ENCODE measurements at places on chromosomes 7 and 10.

DNA sequence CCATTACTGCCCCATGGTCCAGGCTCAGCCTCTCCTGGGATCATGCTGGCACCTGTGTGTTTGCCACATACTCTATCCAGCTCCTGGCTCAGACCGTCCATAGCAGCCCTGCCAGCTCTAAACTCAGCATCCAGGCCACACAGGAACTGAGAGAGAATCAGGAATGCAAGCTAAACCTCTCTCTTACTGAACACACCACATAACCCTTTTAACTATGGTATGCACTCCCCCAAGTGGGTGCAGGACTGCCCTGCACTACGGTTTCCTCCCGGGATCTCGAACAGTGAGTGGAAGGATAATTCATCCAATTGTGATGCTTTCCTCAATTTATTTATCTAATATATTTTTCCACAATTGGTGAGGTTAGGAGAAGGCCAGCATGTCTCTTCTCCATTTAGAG, 17.1 kb upstream of the ZNF800 start:
- no peak for DNase-seq

DNA sequence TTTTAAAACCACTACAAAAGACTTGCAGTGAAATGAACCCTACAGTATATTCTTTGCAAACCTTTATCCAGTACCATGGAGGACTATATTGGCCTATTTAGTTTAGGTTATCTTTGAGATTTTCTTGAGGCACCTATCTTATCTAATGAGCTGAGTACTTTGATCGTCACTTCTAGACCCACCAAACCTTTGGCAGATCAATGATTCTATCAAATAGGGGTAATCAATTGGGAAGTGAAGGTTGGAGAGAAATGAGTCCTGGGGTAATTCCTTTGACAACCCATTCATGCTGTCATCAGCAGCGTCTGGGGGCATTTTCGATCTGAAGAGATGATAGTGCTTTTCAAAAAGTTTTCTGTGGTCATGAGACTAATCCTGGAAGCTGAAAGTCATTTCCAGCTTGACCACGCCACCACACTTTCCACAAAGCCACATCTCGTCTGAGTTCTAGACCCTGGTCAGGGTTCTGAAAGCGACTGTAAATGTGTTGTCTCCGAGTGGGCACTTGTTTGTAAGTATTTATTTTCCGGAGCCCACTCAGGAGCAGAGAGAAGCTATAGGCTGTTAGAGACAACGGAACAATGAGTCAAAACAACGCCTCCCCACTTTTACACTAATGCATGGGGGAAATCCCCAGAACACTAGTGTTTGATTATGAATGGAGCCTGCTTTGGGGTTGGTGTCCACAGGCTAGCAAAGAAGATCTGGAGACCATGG, 4.8 kb downstream of the EGR2 start:
- DNase-seq = peak; percentile 79

DNA sequence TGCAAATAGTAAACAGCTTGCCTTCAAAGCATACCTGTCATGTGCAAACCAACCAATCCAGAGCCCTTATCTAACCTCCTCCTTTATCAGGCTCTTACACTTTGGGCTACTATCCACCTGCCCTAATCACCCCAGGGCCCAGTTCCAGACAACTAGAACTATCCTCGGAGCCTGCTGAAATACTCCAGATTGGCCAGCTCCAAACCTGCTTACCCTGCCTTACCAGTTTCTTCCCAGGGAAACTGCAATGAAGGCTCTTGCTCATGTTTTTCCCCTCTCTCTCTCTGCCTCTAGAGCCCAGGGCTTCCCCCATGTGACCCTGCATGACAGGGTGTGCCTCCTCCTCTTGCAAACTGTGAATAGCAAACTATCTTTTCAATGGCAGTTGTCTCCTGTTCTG, 81.4 kb upstream of the CAPZA2 start:
- DNase-seq = no peak

DNA sequence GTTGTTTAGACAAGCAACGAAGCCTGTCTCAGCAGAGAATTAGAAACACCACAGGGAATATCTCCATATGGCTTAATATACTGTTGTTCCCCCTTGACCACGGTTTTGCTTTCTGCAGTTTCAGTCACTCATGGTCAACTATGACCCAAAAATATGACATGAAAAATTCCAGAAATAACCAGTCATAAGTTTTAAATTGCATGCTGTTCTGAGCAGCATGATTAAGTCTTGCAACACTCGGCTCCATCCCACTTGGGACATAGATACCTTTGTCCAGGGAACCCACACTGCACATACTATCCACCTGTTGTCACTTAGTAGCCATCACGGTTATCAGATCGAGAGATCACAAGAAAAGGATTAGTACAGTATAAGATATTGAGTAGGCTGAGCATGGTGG, 60.7 kb upstream of the FOXK1 start:
- DNase-seq = no peak

- DNase-seq = no peak
These were observed 114.7 kb downstream of the EBF3 start for GRCh38 chr10:129849452-129849750.

DNA sequence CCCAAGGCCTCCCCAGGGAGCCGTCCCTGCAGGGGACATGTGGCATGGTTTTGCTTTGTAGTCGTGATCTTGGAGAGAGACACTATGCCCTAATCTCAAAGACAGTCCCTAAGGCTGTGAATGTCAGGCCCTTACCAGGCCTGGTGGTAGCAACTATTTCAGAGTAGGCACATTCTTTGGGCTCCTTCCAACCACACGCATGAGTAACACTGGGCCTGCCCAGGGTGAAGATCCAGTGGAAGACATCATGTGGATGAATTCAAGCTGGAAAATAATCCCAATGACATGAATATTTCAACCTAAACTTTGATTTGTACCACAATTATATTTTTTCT, 39.5 kb upstream of the INSIG1 start:
- DNase-seq = no peak

GRCh38 chr7:118152654-118153053, 31.3 kb upstream of the LSM8 start:
- no peak for DNase-seq

DNA sequence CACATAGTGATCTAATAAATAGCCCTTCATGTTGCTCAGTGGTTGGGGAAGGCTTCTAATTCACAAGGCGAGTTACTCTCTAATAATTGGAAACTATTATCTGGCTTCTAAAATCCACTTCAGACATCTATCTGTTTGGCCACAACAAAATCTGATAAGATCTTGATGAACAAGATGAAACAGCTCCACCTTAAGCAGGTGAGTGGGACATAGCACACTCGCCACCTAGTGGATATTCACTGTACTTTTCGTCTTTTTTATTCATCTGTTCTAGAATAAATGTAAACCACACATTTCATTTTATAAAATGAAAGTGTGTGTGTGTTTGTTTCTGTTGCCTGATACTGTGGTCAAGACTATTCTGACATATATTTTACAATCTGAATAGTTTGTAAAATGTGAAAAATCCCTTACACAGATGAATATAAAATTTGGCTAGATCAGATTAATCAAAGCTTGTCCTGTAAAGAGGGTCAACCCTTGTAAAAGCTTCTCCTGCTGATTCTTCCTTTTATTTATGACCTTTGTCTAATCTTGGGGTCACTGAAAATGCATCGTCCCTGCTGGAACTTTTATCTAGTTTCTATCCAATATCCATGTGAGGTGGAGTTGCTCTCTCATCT, 26.5 kb upstream of the CNTNAP2 start:
- DNase-seq = no peak

GRCh38 chr7:101690061-101690460, 61.0 kb upstream of the MYL10 start:
- no peak for DNase-seq

DNA sequence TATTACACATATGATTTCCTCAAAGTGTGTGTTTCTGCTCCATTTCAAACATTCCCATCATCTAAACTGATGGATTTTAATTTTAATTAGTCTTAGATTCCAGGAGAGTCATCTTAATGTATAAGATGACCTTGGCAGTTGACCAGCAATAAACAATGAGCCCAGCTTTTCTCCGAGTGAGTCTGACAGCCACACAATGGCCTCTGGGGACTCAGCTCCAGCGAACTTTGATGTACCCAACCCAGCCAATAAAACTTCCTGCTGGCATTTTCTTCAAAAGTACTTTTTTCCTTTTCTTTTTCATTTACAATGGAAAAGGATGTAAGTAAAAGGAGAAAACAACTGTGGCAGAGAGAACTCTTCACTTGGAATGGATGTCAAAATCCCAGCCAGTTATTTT, 139.1 kb upstream of the CTBP2 start:
- no peak for DNase-seq

DNA sequence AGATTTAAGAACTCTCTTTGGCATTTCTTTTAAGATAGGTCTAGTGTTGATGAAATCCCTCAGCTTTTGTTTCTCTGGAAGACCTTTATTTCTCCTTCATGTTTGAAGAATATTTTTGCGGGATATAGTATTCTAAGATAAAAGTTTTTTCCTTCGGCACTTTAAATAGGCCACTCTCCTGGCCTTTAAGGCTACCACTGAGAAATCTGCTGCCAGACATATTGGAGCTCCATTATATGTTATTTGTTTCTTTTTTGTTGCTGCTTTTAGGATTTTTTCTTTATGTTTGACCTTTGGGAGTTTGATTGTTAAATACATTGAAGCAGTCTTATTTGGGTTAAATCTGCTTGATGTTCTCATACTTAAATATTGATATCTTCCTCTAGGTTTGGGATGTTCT, 22.6 kb downstream of the GALNT11 start:
- DNase-seq = no peak
